ENCODE measurements at places on chromosomes 1 and 21.

- no peak for DNase-seq
Measured at GRCh38 chr1:199859491-199859933, 168.0 kb upstream of the NR5A2 start.

GRCh38 chr1:171515299-171515698, 30.0 kb downstream of the PRRC2C start:
- no peak for DNase-seq

DNA sequence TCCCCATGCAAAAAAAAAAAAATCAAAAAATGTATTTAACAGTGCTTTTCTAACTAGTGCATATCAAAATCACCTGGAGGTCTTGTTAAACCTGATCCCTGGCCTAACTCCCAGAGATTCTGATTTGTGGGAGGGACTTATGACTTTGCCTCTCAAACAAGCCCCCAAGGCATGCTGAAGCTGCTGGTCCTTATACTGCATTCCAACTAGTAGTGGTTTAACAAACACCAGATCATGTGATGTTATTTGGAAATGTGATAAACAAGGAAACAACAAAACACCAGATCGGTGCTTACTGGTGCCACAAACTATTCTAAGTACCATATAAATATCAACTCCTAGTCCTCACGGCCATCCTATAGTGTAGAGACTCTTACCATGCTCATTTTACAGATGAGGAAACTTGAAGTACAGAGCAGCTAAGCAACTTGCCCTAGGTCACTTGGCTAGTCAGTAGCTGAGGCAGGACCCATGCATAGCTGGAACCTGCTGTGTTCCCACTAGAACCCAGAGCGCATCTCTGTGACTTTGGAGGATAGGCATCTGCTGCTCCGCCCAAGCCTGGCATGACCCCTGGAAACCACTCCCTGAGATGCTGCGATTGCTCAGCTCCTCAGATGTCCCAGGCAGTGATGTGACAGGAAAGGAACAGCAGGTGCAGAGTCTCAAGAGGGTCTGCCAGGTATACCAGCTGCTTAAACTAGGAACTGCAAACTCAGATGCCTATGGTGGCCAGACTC, 38.1 kb downstream of the SOX13 start:
- no peak for DNase-seq

DNA sequence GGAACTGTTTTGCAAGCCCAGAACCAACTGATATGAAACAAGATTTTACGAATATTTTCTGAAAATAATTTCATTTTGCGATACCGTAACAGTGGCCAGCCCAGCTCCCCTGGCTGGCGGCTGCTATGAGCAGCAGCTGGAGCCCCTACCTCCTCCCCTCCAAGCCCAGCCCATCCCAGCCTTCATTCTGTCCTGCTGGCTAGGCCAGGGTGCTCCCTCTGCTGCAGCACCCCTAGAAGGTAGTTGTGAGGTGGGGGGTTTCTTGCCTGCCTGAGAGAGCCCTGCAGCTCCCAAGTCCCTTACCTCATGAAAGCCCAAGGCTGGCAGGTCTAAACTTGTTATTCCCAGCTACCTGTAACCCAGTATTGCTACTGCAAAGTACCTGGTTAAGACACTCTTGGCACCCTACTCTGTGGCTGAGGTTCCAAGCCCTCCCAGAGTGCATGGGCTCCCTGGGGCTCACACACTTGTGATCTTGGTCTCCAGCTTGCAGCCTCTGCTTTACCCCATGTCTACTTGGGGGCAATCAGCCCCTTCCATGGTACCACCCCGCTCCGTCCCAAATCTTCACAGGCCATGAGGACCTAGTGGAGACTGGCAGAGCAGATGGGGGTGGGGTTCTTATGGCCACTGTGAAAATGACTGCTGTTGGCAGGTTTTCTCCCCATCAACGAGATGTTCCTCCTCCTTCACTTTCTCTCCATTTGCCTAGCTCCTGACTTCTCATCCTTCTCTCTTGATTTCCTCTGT, 239.8 kb downstream of the TRABD2B start:
- no peak for DNase-seq

- DNase-seq: no peak
Measured at GRCh38 chr1:76503736-76504135, 363.5 kb upstream of the ST6GALNAC5 start.

GRCh38 chr1:167165948-167166689, 54.6 kb upstream of the POU2F1 start:
- DNase-seq: no peak

GRCh38 chr1:209107535-209107934, 476.0 kb upstream of the CAMK1G start:
- no peak for DNase-seq
